ENCODE measurements at places on chromosomes 2 and 18.

DNA sequence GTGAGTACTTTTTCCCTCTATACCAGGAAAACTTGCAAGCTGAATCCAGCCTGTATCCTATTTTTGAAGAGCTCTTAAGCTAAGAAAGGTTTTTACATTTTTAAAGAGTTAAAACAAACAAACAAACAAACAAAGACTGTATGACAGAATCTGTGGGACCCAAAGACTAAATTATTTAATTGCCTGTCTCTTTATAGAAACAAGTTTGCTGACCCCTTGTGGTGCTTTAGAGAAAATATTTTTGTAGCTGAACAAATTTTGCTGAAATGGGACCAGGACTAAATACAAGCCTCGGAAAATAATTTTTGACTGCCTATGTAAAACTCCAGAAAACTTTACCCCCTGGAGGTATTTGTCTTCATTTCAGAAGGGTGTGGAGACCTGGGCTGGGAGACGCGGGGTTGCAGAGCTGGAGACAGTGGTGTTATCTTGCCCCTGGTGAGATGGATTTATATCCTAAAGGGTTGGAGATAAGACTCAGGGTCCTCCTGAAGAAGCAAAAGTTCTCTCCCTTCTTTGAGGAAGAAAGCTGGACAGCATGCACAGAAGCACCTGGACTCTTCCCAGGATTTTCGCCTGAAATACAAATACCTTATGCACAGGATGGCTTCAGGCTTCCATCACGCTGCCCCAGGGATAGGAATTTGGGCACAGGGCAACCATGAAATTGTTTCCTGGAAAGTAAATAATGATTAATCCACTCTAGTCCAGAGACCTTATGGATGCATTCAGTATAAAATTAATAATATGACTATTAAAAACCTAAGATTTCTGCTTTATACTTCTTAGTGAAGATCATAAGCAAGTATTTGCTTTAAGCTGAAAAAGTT is 54.3 kb downstream of the TMX3 start:
- no peak for DNase-seq

DNA sequence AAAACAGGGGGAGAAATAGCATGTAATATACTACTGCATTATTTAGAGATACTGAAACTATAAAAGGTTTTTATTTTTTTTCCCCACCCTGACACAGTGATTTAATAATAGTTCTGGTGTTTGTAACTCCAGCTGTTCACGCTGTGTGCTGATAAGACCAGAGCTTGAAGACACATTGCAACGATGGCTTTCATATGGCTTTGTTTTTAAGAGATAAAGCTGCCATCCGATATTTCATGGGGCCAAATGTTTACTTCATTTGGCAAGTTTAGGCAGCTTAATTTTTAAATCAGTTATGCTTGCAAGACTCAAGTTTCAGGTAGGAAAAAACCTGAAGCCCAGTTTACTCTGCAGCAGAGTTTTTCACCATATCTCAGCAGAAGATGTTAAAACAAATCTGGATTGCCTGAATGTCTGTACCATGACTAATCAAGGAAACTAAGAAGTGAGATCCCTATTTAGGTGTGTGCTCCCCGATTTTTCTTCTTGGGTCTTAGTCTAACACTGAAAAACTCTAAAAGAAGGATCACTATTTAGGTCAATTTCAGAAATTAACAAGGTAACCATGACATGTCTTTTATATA is 508.6 kb downstream of the PARD3B start:
- peak; percentile 45 for DNase-seq

DNA sequence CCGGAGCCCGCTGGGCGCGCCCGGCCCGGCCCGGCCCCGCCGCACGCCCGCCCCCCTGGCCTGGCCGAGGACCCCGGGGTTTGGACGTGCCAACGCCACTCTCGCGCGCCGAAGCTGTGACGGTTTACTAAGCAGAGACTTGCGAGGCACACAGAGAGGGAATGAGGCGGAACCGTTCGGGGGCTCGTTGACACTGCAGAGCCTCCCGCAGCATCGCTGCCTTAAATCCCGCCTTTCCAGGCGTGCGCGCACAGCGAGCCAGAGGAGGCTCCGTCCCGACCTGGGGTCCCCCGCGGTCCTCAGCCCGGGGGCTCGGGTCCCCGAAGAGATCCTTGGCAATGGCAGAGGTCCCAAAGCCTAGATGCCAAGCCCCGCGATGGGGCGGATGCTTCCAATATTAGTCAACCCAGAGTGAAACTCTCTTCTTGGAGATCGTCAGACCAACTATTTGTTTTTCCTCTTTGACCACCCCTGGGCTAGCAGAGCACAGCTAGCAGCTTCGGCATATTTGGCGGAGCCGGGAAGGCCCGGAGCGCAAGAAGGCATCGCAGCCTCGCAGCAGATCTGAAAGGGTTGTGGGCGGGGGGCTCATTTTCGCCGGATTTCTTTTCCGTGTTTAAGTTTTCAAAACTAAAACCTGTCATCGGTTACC is at the start of gene ZNF385B:
TSS of gene ZNF385B (minus strand) at position 197 of the 652 bp plus-strand sequence.
- DNase-seq, result no peak

GRCh38 chr2:239179851-239180371 is 220.9 kb downstream of the HDAC4 start:
- no peak for DNase-seq

- DNase-seq, result no peak
Measured at GRCh38 chr18:30595942-30596341, 446.6 kb downstream of the DSC3 start.

- DNase-seq, result no peak
Measured at GRCh38 chr2:28360718-28361293, 31.9 kb upstream of the FOSL2 start.

DNA sequence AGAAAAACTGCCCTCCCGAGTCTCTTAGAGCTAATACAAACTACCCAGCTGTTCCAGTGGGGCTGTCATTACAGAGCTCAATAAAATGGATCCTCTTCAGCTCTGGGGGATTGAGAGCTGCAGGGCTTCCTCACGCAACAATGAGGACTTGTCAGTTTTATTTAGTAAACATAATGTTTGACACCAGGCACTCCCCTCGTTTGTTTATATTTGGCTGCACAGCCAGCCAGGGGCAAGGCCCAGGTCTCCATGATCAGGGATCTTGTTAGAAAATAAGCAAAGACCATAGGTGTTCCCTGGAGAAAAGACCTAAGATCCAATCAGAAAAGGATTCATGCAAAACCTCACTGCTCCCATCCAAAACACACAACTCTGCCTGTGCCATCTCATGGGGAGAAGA is 158.2 kb downstream of the C1D start:
- no peak for DNase-seq

- no peak for DNase-seq
Measured at GRCh38 chr2:232350804-232351685, 27.5 kb upstream of the ALPP start.

GRCh38 chr2:234269769-234270204 is 219.3 kb downstream of the SPP2 start:
- DNase-seq, result no peak

GRCh38 chr2:72144274-72144631 is 3.4 kb downstream of the CYP26B1 start:
- no peak for DNase-seq

DNA sequence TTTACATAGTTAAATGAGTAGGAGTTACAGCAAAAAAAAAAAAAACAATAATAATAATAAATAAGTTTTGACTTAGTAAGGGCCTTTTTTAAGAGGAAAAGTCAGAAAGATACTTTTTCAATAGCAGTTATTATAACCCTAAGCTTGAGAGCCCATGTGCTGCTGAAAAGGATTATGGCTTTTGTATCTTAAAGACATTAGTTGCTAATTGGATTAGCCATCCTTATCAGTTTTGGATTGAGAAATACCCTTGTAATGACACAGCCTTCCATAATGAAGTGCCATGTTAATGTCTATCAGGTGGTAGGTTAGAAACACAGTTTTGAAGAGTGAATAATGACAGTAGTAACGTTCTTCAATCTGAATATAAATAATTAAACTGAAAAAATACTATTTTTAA is 554.0 kb downstream of the RIT2 start:
- DNase-seq, result no peak

DNA sequence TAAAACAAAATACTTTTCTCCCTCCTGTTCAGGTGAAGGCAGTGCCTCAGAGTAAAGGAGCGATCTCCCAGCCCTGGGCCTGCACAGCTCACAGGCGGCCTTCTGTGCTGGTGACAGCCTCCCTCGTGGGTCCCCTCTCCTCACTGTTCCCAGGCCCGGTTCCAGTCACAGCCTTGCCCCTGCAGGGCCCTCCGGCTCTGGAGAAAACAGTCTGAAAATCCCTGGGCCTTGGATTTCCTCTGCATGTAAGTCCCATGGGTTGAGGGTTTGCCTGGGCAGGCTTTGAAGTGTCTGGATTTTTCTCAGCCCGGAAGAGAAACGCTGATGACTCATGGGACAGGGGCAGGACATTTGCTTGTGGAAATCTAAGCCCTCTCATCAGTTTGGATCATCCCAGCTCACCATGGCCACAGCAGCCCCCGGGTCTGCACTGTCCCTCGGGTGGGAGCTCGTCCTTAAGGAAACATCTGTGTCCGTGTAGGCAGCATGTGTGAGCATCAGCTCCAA is 186.1 kb upstream of the RAB12 start:
- no peak for DNase-seq

DNA sequence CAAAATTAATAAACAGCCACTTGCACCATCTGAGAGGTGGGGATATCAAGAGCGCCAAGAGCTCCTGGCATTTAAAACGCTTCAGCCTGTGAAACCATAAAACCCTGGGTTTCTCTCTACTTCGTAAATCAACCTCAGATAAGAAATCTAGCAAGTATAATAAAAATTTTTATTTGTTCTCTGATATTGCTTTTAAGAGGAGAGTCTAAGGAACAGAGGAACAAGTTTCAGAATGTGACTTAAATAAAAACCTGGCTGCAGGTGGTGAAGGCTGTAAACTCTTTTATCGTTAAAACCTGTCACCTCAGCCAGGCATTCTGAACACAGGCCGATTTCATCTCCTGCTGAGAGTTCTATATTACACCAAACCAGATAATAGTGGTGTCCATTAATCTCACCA is 9.9 kb downstream of the DYTN start:
- no peak for DNase-seq

- no peak for DNase-seq
Measured at GRCh38 chr2:65033178-65033577, 23.0 kb upstream of the CEP68 start.

- DNase-seq, result no peak
Measured at GRCh38 chr18:4231260-4231659, 223.8 kb downstream of the DLGAP1 start.

DNA sequence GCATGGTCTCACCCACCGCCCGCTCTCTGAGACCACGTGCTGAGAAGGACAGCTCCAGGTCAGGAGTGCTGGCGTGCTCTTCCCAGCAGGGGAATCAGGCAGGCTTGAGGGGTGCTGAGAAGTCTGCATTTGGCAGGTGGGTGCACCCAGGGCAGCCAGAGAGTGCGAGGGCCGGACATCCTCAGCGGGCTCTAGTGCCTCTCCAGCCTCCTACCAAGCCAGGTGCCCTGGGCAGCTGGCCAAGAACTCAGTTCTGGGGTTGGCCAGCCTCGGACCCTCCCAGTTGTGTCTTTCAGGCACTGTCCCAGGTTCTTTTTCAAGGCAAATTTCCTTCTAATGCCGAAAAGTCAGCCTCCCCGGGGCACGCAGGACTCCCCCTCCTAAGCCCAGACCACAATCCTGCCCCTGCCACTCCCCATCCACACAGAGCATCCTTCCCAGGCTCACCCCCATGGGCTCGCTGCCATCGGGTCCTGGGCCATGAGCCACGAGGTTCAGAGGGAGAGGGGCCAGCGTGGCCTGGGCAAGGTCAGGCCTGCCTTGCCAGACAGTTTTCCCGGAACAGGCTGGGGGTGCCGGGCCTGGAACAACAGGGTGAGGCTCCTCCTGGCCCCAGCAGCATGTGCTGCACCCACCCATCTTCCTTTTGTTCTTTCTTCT is 52.2 kb upstream of the GPC1 start:
- DNase-seq, result no peak

GRCh38 chr2:233356546-233357308 is 2.4 kb downstream of the DGKD start:
- DNase-seq, result no peak

GRCh38 chr2:218878926-218879761 is 1.5 kb upstream of the WNT10A start:
- DNase-seq, result no peak

- no peak for DNase-seq
Measured at GRCh38 chr2:134718023-134718816, 580 bp downstream of the TMEM163 start.

GRCh38 chr18:77980275-77980674 is 730.6 kb downstream of the GALR1 start:
- DNase-seq, result no peak

- no peak for DNase-seq
Measured at GRCh38 chr2:164044622-164045021, 308.8 kb upstream of the FIGN start.

- no peak for DNase-seq
Measured at GRCh38 chr2:142796161-142796560, 81.3 kb upstream of the KYNU start.

DNA sequence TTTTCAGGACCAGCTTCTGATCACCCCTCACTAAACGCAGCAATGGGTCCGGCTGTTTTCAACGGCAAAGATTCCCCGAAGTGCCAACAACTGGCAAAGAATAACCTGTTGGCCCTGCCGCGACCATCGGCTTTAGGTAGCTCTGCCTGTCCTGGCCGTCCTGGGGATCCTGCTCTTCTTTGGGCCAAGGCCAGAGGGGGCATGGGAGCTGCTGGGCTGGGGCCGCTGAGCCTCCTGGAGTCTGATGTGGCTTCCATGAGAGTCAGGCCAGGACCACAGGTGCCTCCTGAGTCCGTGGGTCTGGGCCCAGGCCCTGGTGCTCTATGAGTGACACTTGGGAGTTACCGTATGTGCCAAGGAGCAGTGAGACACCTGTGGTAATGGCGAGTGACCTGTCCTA is 46.9 kb downstream of the GREB1 start:
- no peak for DNase-seq

DNA sequence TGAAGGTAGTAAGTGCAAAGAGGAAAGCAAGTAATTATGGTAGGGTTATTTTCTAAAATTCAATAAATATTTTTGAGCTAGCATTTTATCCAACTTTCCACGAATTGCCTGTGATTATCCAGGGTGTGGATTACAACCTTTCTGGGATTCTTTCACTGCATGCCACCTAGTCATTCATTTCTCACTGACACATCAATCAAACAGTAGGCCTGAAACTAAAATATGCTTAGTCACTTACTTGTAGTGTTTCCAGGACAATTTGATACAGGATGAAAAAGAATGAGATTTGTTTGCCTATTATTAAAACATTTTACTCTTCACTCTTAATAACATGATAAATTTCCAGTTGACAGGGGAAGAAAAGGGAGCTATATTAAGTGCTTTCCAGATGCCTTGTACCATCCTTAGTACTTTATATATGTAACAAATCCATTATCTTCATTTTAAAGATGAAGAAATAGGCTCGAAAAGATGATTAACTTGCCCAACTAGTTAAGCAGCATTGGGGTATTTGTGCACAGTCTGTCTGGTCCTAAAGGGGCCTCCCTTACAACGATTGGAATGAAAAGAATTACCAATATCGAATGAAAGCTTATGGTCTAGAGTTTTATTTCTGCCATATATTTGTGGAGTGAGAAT is 70.4 kb downstream of the KCTD1 start:
- DNase-seq, result no peak

GRCh38 chr18:72089432-72089831 is 454.7 kb downstream of the CBLN2 start:
- DNase-seq, result no peak
